ENCODE measurements at places on chromosomes 3 and 15. TPM values are rescaled to one million over a fixed set of nuclear protein-coding genes. Genes with fewer than 3 reads are reported as not detected.

Gene STAG1
- 64.9 TPM for total RNA-seq

Gene PLSCR4
- 6.4 TPM for total RNA-seq

Gene FOXL2NB
- total RNA-seq: 0.25 TPM

Gene TEX264
- total RNA-seq: 10.6 TPM

Gene GABRR3
- under 0.01 TPM for total RNA-seq

Gene COL6A5
- under 0.01 TPM for total RNA-seq

Gene PCSK6
- 11.8 TPM for total RNA-seq

Gene A4GNT
- total RNA-seq: not detected

Gene CYP8B1
- not detected for total RNA-seq

Gene HRG
- total RNA-seq: not detected

Gene KLHL40
- total RNA-seq: not detected

Gene CISH
- total RNA-seq: 0.74 TPM

Gene PPP2R3A
- 29.7 TPM for total RNA-seq

Gene PARP15
- total RNA-seq: 0.49 TPM

Gene CPEB1
- 2.5 TPM for total RNA-seq

Gene RLBP1
- 0.98 TPM for total RNA-seq

Gene LMAN1L
- total RNA-seq: not detected

Gene PRRT3
- total RNA-seq: 2.5 TPM

Gene CPN2
- total RNA-seq: not detected

Gene NAALADL2
- total RNA-seq: 2.7 TPM

Gene PCNP
- total RNA-seq: 95.4 TPM

Gene LRRN1
- 29.7 TPM for total RNA-seq

Gene SYNM
- total RNA-seq: 14.0 TPM
